ENCODE measurements at places on chromosomes 11 and 22.

DNA sequence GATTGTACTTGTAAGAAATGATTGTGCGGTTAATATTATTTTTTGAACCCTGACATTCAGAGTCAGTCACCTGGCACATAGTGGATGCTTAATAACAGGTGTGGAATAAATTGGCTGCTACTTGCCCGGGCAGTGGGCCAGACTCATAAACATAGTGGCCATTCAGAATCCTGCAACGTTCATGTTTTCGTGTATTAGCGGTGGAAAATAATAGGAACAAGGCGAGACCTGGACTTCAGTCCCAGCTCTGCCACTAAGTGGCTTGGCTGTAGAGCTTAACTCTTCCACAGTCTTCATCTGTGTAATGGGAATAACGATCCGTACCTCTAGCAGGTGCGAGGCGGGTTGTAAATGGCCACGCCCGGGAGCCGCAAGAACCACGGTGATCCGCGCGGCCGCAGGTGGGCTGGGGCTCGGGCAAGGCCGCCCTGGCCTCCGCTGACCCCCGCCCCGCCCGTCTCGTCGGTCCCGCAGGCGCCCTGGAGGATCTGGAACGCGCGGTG, 761 bp upstream of the TMEM25 start:
- no peak for DNase-seq

- no peak for DNase-seq
These were observed 337 bp downstream of the RPLP2 start for GRCh38 chr11:810040-810567.

DNA sequence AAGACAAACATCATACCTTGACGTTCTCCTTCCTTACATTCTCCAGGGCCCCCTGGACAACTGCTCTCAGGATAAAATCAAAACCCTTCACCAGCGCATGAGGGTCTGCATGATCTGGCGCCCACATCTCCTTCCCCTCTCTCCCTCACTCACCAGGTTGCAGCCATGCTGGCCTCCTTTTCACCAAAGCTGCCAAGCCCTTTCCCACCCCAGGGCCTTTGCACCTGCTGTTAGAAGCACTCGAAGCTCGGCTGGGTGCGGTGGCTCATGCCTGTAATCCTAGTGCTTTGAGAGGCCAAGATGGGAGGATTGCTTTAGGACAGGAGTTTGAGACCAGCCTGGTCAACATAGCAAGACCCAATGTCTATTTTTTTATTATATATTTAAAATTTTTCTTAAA, 56.1 kb upstream of the NUP50 start:
- no peak for DNase-seq

- DNase-seq = no peak
These were observed 22.2 kb downstream of the PTDSS2 start for GRCh38 chr11:472272-472671.

- DNase-seq = no peak
These were observed 46.2 kb downstream of the BRSK2 start for GRCh38 chr11:1435820-1436467.

GRCh38 chr22:43831561-43832392, 19.7 kb upstream of the EFCAB6 start:
- DNase-seq = no peak

- no peak for DNase-seq
These were observed 7.5 kb upstream of the PPFIA1 start for GRCh38 chr11:70262951-70263350.

DNA sequence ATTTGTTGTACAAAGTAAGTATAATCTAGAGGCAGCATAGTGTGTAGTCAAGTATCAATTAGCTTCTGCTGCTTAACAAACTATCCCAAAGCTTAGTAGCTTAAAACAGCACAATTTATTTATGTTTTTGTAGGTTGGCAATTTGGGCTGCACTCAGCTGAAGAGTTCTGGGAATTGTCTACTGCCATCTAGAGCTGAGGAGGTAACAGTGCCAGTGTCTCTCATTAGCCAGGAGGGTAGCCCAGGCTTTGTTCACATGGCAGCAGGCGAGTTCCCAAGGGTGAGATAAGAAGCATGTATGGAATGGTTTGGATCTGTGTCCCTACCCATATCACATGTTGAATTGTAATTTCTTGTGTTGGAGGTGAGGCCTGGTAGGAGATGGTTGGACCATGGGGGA, 45.8 kb upstream of the SLN start:
- DNase-seq = no peak

Data from NCI-H460 (cell line).